ENCODE measurements at places on chromosomes 13 and 19. TPM values are rescaled to one million over a fixed set of nuclear protein-coding genes. Genes with fewer than 3 reads are reported as not detected.

Gene COMP
- not detected for total RNA-seq

Gene PDX1
- not detected for total RNA-seq

Gene MBD3L3
- not detected for total RNA-seq

Gene POLD1
- total RNA-seq, result 33.3 TPM

Gene PLK5
- total RNA-seq, result not detected

Gene PGLYRP2
- not detected for total RNA-seq

Gene ZNF546
- total RNA-seq, result 2.9 TPM

Gene FUT1
- total RNA-seq, result not detected

Gene GJB2
- not detected for total RNA-seq

Gene ZNF541
- not detected for total RNA-seq

Gene FAM32A
- 162 TPM for total RNA-seq

Gene SIGLEC12
- total RNA-seq, result not detected

Gene PEG3
- not detected for total RNA-seq

Gene LRFN3
- total RNA-seq, result 5.7 TPM

Gene WDR62
- 23.3 TPM for total RNA-seq

Gene FGF14
- not detected for total RNA-seq

Gene GJA3
- total RNA-seq, result not detected
